CD4-positive, CD25-positive, alpha-beta regulatory T cell (primary cell): ENCODE measurements at places on chromosomes 7 and 10.

DNA sequence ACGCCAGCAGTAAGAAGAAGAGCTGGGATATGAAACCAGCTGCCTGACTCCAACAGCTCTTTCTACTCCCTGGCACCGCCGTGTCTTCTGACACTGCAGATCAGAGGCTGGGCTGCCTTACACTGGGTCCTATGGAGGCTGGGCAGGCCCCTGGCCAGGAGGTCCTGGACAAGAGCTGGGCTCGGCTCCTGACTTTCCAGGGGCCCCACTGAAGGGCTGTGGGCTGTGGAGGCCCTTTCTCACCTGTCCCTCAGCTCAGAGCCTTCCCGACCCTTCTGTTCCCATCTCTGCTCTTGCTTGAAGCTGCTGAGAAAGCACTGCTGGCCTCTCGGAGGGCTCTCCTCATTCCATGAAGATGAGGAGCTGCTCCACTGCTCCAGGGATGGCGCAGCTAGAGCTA lies 85.9 kb upstream of the UNC5B start:
- no peak for DNase-seq

- no peak for DNase-seq
Measured at GRCh38 chr10:35613597-35614226, 8.6 kb downstream of the GJD4 start.

GRCh38 chr7:33854178-33854577 lies 51.2 kb upstream of the BMPER start:
- DNase-seq: no peak

DNA sequence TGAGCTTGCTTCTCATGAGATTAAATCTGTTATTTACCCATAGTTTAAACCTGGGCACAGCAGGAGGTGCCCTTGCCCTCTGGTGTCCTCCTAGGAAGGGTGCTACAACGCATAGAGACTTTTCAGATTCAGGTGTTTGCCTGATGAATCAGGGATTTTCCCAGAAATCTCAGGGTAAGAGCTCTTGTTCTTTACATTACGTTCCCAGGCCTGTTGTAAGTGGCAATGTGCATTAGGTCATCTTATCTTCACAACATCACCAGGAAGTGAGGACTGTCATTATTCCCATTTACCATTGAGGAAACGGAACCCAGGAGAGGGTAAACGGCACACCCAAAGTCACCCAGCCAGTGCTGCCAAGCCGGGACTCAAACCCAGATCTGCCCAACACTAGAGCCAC lies 73.0 kb downstream of the NHLRC2 start:
- DNase-seq: no peak

- DNase-seq: no peak
Measured at GRCh38 chr7:36527549-36527913, 137.9 kb downstream of the ANLN start.

DNA sequence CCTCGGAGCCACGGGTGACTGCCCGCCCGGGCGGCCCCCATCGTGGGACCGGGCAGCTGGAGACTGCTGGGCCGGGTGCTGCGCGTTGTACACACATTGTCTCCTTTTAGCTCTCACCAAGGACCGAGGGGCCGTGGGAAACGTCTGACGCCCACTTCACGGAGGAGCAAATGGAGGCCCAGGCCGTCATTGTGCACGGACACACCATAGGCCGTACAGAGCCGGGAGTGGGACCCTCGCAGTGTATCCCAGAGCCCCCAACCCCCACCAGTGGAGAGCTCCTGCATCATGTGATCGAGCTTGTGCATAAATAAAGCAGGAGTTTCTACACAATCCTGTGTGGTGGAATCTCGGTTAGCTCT lies 722 bp downstream of the DENND10 start:
- DNase-seq: no peak

GRCh38 chr7:24478137-24478655 lies 95.1 kb upstream of the PALS2 start:
- DNase-seq: no peak

GRCh38 chr7:26420422-26421019 lies 128.9 kb downstream of the SNX10 start:
- DNase-seq: no peak

DNA sequence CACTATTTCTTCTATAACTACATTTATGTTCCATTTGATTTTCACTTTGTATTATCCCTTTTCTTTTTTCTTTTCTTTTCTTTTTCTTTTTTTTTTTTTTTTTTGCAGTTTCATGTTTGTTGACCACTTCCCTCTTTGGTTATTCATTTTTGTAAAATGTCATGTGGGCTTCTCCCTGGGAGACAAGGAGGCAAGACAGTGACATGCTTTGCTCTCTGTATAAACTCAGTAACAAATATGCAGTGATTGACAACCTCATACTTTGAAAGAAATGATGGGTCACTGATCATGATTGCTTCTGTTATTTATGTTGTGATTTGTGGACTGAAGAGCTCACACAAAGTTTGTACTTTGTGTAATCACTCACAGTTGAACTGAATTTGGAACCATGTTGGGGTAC lies 90.2 kb upstream of the ABI1 start:
- DNase-seq: no peak

- peak; percentile 75 for DNase-seq
Measured at GRCh38 chr10:114526504-114527238, 122.4 kb upstream of the AFAP1L2 start.

GRCh38 chr10:48634198-48634983 lies 29.5 kb upstream of the ARHGAP22 start:
- no peak for DNase-seq

DNA sequence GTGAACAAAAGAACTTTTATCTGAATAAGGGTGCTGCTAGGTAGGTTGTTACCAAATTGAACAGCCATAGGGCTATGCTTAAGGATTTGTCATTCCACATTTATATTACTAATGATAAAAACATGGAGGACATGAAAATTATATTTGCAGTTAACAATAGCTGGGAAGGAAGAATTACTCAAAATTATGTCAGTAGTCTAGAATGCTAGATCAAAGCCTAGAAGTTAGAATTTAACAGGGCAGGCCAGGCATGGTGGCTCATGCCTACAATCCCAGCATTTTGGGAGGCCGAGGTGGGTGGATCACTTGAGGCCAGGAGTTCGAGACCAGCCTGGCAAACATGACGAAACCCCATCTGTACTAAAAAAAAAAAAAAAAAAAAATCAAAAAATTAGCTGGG lies 9.4 kb downstream of the STK17A start:
- no peak for DNase-seq

GRCh38 chr7:70474639-70475234 lies 657.2 kb upstream of the GALNT17 start:
- DNase-seq: no peak

DNA sequence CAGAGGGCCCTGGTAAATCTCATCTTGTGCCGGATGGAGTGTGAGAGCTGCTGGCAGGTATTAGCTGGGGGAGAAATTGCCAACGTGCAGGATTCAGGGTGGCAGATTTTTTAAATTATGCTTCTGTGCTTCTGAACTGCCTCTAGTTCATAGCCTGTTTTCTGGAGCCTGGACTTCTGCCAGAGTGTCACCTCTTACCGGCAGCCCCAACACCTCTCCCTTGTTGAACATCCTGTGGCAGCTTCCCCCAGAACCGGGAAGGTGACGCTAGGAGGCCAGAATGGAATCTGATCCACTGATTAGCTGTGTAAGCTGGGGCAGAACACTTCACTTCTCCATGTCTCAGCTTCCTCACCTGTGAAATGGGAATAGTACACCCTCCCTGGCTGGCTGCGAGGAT lies 5.1 kb downstream of the VWA2 start:
- no peak for DNase-seq

GRCh38 chr7:142414135-142414534 lies 156.3 kb upstream of the PRSS58 start:
- DNase-seq: no peak

DNA sequence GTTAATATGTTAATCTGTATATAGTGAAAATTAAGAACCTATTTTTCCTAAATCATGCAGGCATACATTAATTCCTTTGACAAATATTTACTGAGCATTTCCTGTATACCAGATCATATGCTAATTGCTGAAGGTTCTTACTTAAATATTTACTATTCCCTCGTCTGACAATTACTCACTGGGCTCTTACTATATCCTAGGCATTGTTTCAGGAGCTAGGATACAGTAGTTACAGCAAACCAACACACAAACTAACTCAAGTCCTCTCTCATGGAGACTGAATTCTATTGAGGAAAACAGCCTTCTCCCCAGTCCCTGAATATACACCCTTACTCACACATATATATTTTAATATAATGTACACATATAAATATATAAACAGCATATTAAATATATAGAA lies 786.0 kb downstream of the NRG3 start:
- no peak for DNase-seq

- no peak for DNase-seq
Measured at GRCh38 chr7:123070702-123071286, 75.3 kb upstream of the TAS2R16 start.

GRCh38 chr10:29257106-29257783 lies 31.6 kb upstream of the LYZL1 start:
- no peak for DNase-seq

DNA sequence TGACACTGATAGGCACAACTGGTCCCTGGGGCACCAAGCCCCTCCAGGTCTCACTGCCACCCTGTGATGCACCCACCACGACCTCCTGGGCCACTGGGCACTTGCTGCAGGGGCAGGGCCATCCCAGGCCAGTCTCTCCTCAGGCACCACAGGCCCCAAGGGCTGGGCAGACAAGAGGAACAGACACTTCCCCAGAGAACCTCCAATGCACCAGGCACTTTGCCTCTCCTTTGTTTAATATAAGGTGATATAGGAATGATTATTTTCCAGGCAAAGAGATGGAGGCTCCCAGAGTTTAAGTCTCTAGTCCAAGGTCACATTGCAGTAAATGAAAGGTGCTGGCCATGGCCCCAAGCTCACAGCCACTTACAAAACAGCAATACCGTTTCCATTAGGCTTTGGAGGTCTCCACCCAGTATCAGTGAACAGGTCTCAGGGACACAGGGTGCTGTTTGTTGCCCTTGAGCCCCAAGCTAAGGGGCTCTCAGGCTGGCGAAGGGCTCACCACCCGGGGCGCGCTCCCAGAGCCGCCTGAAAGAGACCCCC lies 4.5 kb downstream of the DEPP1 start:
- no peak for DNase-seq

- no peak for DNase-seq
Measured at GRCh38 chr7:18222636-18223035, 195.0 kb upstream of the PRPS1L1 start.

DNA sequence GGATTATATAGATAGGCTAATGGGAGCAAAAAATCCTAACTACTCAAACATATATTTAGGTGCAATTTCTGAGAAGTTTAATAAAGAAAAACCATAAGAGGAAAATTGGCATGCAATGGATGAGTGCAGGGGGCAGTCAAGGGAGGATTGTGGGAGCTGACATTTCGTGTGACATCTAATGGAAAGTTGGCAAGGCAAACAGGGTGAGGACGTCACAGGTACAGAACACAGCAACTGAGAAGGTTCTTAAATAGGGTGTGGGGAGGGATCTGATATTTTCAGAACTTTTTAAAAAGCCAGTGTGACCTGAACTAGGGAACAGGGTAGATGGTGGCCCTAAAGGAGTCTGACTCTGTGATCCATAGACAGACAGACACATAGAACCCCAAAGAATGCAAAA lies 194.9 kb upstream of the GLI3 start:
- DNase-seq: no peak
